GM13977 (cell line): ENCODE measurements at places on chromosomes 5 and 9.

DNA sequence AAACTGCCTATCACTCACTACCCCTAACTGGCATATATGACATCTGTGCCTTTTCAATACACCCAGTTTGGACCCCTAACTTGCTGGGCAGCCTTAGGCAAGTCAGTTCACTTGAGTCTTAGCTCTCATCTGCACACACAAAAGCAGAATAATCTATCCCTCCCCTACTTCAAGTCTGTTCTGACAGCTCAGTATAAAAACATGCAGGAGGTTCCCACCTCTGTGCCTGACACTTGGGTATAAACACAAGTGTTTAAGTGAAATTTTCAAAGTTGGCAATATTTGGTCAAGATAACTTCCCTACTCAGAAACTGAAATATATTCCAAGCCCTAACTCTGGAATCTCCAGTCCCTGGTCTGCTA, 12.6 kb downstream of the HNRNPH1 start:
- DNase-seq = no peak

- peak; percentile 34 for DNase-seq
These were observed 114.1 kb downstream of the MLLT3 start for GRCh38 chr9:20508242-20508641.

DNA sequence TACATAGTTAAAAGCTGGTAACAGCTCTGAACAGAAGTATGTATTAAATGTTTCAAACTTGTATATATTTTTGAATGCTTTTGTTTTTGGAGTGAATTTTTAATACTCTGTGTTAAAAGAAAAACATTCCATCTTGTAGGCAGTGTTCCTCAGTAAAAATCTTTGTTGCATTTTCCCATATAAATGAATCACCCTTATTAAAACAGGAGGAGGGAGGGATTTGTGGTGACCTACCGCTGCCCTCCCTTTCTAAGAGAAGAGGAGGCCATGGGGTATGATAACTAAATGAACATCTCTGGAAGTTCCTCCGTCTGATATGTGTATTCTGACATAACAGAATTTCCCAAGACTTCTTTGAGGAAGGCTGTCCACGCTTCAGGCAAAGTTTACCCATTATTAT, 53.4 kb downstream of the INIP start:
- DNase-seq = no peak

DNA sequence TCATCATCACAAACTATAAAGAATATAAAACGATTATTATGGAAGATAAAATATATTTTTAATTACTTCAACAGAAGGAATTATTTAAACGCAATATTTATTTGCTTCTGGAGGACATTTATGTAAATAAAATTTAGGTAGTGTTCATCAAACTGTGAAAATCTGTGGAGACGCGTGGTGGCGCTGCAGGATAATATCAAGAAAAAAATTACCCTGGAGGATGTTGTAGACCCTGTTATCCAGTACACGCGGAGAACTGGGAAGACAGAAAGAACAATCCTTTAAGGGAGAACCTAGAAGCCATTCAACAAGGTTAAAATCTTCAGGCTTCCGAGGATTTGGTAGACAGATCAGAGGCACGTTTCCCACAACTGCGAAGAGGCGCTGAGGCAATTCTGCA, at the start of gene PCDHB12:
PCDHB12 (plus strand) TSS at position 242 of the 400 bp plus-strand sequence. CDS start 189 bp downstream, outside the sequence.
- DNase-seq = no peak
